ENCODE measurements at places on chromosomes 3 and 15.

DNA sequence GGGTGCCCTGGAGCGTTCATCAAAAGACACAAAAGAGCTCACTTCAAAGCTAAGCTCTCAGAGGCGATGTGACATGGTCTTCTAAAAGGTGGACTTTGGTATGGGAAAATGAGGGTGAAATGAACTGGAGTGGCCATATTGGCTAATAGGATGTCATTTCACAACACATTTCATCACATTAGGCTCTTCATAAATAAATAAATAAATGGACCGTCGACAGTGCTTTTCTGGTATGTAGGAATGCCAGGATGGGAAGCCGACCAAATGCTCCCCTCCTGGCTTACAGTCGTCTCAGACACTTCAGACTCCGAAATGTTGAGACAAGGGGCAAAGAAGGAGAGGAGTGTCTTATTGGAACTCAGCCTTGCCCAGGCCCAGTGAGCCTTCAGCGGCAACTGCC, 383.0 kb downstream of the NTRK3 start:
- peak; percentile 34 for DNase-seq

- no peak for DNase-seq
Measured at GRCh38 chr3:49135499-49135898, 2.6 kb upstream of the LAMB2 start.

DNA sequence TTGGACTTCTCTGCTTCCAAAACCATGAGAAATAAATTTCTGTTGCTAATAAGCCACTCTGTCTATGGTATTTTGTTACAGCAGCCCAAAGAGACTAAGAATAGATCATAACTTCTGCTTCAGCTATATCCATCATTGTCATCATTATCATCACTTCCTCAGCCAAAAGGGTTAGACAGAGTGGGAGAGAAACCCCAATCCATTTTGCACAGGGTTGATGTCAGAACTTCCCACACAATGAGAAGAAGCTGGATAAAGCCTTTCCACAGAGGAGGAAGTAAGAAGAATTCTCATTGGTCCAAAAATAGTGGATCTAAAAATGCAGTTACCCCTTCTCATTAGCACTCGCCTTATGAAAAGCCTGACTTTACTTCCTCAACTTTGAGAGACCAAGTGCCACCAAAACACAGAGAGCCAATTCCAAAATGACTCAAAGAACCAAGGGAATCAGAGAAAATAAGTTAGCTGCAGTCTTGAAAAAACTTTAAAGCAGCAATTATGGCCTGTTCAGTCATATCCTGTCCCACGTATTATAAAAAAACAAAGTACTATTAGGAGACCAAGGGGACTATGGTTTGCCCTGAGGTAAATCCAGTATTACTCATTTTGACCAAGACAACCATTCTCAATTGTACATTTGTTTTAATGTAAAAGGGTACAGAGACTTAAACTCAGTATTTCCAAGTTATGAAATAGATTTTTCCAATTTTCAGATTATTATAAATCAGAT, 80.2 kb downstream of the WNT5A start:
- DNase-seq, result no peak

- DNase-seq, result peak; percentile 24
Measured at GRCh38 chr3:197083486-197083885, 53.9 kb upstream of the MELTF start.

GRCh38 chr3:25902586-25902985, 112.7 kb downstream of the OXSM start:
- DNase-seq, result no peak

DNA sequence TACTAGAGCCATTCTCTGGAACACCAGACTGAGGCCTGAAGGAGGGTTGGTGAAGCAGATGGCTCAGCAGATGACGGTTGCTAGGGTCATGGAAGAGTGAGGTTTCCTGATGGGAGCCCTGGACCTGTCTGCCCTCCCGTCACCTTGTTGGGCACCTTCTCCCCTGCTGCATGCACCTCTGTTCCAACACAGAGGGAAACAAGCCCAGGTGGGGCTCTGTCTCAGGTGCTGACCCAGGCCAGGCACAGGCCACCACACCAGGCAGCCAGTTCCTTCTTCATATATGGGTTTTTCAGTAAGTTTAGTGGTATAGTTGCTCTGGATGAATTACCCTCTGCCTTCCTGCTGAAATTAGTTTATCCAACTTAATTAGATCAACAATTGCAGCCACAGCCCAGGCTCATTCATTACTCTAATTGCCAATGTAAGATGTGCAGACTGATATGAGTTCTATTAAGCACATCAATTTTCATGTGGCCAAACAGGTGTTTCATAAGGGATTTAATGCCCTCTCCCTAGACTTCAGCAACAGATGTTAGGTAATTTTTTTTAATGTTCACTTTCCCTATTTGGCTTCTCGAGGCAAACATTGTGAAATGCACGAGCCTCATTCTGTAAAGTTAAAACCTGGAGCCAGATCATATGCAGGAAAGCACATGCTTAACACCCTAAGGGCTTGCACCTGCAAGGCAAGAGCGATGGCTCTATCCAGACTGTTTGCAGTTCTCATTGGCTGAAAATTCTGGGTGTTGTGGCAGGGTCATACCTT, 174.8 kb downstream of the CHDH start:
- no peak for DNase-seq

GRCh38 chr3:105906836-105907235, 38.0 kb upstream of the CBLB start:
- peak; percentile 67 for DNase-seq

Measured in fibroblast of skin of left quadriceps (primary cell).